CD4-positive, alpha-beta T cell treated with Interleukin-2 at 100 ng/mL for 4 hours (primary cell): ENCODE measurements at places on chromosomes 7 and 10.
A peak's percentile ranks its signal among the peaks of the same experiment; 100 is the strongest.

- no peak for DNase-seq
Observed at GRCh38 chr10:5040781-5041470, 37.3 kb upstream of the AKR1C2 start.

- DNase-seq = no peak
Observed at GRCh38 chr7:68440866-68441265, 1157.4 kb upstream of the AUTS2 start.

DNA sequence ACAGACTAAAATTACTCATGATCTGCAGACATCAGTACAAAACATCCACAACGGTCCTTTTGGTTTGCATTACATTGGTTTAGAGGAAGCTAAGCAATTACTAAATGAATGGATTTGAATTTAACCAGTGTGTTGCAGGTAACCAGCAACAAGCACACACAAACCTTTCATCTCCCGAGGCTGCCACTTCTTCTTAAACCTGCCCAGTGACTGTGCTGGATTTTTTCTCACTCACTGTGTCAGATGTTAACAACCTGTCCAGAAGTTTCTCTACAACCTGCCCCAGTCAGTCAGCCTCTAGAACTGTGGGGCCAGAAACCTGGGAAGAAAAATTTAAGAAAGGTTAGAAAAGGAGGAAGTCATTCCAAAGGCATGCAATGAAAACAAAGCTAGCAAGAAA, 2.4 kb upstream of the MEOX2 start:
- DNase-seq = no peak

GRCh38 chr7:98168181-98168903, 42.9 kb upstream of the BHLHA15 start:
- DNase-seq = peak; percentile 80

DNA sequence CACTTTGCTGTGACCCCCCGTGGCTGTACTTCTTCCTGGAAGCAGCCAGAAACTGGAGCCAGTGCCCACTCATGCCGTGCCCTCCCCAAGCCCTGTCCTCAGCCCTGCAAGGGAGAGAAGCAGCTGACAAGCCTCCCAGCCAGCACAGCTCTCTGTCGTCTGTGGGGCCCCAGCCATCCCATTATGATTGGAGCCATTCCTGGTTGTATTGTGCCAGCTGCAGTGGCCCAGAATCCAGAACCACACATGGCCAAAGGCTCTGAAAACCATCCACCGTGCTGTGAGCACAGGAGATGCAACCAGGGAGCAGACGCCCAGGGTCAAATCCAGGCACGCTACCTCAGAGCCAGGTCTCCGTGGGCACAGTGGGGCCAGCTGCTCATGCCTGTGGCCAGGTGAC, 18.7 kb downstream of the GRID2IP start:
- no peak for DNase-seq
